ENCODE measurements at places on chromosomes 2 and 18. TPM values are rescaled to one million over a fixed set of nuclear protein-coding genes. Genes with fewer than 3 reads are reported as not detected.

The IL37 gene
- total RNA-seq = not detected

The REG3A gene
- total RNA-seq = not detected

The LPIN2 gene
- 61.5 TPM for total RNA-seq

The MAIP1 gene
- total RNA-seq = 36.5 TPM

The SERPINB13 gene
- not detected for total RNA-seq

DNA sequence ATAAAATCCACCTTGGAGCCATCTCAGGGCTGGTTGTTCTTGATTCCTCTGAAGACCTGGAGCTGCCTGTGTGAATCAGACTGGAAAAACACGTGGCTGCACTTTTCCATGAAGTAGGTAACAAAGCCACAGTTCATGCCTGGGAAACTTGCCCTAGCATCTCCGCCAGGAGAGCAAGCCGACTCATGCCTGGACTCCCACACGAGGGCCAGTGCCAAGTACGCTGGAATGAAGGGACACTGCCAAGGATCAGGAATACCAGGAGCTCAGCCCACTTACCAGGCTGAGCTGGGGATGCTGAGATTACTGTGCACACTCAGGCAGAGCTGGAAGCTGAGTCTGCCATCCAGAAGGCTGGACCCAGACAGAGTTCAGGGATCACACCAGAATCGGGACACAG is 10.9 kb upstream of the FHL2 start:
- peaks cover 8% of the 10 kb centered on the region for H3K4me1 ChIP-seq
- H3K36me3 ChIP-seq = no peaks in the 10 kb centered on the region
- no peak overlapping the region for H3K4me3 ChIP-seq
- DNase-seq = no peak

- no peak overlapping the region for H3K4me3 ChIP-seq
- no peak overlapping the region for H3K27ac ChIP-seq
- no peaks in the 10 kb centered on the region for H3K4me1 ChIP-seq
- no peak for DNase-seq
Measured at GRCh38 chr18:58975781-58976180, 111.1 kb downstream of the ZNF532 start.

DNA sequence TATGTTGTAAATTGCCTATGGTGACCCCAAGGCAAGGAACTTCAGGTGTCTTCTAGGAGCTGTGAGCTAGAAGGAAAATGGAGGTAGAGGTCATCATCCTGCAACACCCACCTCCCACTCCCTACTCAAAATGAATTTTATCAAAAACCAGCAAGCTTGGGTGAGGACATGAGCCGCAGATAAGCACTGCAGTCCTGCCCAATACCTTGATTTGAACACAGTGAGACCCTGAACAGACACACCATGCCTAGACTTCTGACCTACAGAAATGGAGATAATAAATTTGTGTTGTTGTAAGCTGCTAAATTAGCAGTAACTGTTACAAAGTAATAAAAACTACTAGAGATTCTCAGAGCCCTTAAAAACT is 13.4 kb downstream of the MEX3C start:
- no peaks in the 10 kb centered on the region for H3K27me3 ChIP-seq
- H3K27ac ChIP-seq = peak overlapping the region; percentile 18
- no peak for DNase-seq
- H3K4me3 ChIP-seq = no peak overlapping the region
- peaks cover 51% of the 10 kb centered on the region for H3K36me3 ChIP-seq
- H3K4me1 ChIP-seq = peaks cover 74% of the 10 kb centered on the region

DNA sequence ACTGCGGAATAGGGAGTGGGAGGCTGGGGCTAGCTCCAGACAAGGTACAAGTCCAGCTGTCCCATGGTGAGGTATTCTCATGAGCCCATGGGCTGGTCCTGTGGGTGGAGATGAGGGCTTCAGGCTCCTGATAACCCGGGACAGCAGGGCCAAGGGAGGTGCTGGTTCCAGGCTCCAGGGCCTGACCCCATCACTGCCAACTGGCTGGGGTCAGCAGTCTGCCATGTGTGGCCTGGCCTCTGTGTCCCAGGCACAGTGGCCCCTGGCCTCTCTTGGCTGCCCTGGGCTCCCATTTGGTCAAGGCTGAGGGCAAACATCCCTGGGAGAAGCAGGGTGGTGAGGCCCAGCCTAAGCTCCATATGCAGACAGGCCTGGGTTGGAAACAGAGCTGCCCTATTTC is 966 bp upstream of the OXER1 start:
- H3K27ac ChIP-seq = no peak overlapping the region
- no peaks in the 10 kb centered on the region for H3K36me3 ChIP-seq
- H3K4me1 ChIP-seq = no peaks in the 10 kb centered on the region
- H3K27me3 ChIP-seq = no peaks in the 10 kb centered on the region

DNA sequence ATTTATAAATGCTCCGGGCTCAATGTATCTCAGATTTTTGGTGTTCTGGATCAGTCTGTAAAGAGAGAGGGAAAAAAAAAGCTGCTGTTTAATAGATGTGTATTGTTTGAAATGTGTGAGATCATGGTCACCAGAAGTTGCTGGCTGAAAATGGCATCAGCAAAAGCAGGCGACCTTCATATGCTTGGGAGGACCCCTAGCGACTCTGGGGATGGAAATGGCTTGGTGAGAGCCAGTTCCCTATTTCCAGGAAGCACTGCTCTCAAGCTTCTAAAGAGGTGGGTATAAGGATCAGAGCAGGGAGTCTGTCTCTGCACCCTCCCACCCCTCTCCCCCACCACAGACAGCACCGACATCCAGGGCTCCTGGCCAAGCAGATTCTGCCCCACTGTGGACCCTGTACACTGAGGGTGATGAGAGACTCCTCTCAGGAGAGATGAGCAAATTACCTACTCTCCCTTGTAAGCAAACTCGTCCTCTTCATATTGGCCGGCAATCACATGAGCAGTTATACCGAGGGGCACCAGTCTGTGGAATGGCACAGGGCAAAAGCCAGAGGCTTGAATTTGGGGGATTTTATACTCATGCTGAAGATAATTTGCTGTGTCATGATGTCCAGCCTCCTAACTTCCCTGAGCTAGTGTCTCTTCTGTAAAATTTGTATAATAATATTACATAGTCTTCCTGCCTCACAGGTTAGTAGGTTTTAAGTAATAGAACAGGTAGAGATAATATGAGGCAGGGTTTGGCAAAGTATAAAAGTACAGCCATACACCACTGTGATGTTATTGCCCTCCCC is 29.6 kb downstream of the LHCGR start:
- H3K4me3 ChIP-seq = no peak overlapping the region
- no peaks in the 10 kb centered on the region for H3K4me1 ChIP-seq
- DNase-seq = no peak
- no peaks in the 10 kb centered on the region for H3K36me3 ChIP-seq
- H3K27me3 ChIP-seq = peaks cover 5% of the 10 kb centered on the region

GRCh38 chr2:144115739-144116291 is 404.1 kb downstream of the ZEB2 start:
- no peak overlapping the region for H3K27ac ChIP-seq
- no peaks in the 10 kb centered on the region for H3K27me3 ChIP-seq
- peaks cover 17% of the 10 kb centered on the region for H3K36me3 ChIP-seq
- no peak overlapping the region for H3K4me3 ChIP-seq

GRCh38 chr2:212193056-212193455 is 345.5 kb downstream of the ERBB4 start:
- no peak overlapping the region for H3K27ac ChIP-seq
- no peaks in the 10 kb centered on the region for H3K36me3 ChIP-seq
- no peak overlapping the region for H3K4me3 ChIP-seq
- no peaks in the 10 kb centered on the region for H3K27me3 ChIP-seq
- no peak for DNase-seq
- H3K4me1 ChIP-seq = no peaks in the 10 kb centered on the region

DNA sequence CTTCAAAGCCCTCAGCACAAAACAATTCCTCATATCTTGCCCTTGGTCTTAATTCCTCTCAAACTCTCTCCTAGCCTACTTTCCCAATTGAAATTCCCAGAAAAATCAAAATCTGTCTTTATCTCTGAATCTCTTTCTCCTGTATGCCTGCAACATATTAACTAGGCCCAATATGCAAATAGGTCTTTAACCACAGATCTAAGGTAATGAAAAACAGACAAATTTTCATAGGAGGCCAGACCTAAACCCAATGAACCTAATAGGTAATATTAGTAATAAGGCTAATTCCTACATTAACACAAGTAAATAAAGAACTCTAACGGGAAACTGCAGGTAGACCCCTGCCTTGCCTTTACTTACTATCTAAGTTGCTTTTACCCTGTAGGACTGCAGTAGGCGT is 41.4 kb downstream of the WDR33 start:
- peaks cover 4% of the 10 kb centered on the region for H3K36me3 ChIP-seq
- no peaks in the 10 kb centered on the region for H3K27me3 ChIP-seq
- no peak overlapping the region for H3K4me3 ChIP-seq

DNA sequence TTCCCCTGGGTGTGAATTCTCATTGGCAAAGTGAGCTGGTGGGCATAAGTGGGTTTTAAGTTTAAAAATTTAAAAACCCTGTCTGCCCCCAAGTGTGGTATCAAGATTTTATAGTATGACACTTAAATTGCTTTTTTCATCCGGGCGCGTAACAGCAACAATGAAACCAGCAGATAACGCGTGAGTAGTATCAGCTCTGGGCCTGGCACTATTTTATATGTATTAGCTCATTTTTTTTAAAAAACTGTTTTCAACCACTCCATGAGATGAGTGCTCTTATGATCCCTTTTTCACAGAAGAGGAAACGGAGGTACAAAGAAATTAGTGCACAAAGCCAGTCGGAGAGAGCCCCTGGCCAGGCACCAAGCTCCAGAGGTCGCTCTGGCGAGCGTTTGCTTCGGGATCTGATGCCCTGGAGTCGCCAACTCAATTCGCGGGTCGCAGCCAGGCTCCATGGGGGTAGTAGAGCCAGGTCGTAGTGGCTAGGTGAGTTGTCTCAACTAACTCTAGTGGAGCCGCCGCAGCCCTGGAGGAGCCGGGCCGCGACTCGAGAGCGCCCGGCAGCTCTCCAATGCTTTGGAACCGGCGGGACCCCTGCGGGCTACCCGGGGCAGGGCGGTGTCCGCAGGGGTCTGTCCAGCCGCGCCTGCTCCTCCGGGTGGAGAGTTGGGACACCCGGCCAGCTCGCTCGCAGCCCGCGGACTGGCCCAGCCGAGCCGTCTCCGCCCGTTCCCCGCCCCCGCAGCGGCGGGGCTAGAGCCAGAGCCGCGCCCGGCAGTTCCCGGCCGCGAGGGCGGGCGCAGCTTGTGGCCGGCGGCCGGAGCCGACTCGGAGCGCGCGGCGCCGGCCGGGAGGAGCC is at the start of gene IL1R1:
IL1R1 (plus strand) TSS at position 777 of the 859 bp plus-strand sequence. CDS start 14,979 bp downstream, outside the sequence.
- H3K27me3 ChIP-seq = peaks cover 40% of the 10 kb centered on the region
- H3K4me1 ChIP-seq = peaks cover 37% of the 10 kb centered on the region
- no peak within 1 kb of the TSS for H3K27ac ChIP-seq
- peak within 1 kb of the TSS; percentile 54 for H3K4me3 ChIP-seq
- DNase-seq = peak; percentile 34

- no peaks in the 10 kb centered on the region for H3K4me1 ChIP-seq
- no peaks in the 10 kb centered on the region for H3K36me3 ChIP-seq
- no peak overlapping the region for H3K4me3 ChIP-seq
- H3K27ac ChIP-seq = no peak overlapping the region
- H3K27me3 ChIP-seq = no peaks in the 10 kb centered on the region
Measured at GRCh38 chr2:19120941-19121750, 237.3 kb downstream of the OSR1 start.

DNA sequence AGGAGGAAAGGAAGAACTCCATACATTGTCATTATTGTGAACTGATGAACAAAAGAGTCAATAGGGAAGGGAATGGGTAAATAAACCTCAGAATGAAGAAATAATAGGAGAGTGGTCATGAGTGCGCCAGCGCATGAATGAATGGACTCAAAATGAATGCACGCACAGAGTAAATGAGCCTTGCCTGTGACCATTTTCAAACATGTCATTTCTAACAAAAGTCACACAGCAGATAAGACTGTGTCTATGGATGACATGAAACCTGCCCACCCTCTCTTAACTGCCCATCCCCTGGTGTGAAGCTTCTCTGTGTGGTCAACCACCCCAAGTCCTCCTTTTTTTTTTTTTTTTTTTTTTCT is 121.1 kb upstream of the TEX51 start:
- DNase-seq = no peak
- no peak overlapping the region for H3K27ac ChIP-seq
- H3K4me3 ChIP-seq = peak overlapping the region; percentile 91
- H3K4me1 ChIP-seq = peaks cover 9% of the 10 kb centered on the region

DNA sequence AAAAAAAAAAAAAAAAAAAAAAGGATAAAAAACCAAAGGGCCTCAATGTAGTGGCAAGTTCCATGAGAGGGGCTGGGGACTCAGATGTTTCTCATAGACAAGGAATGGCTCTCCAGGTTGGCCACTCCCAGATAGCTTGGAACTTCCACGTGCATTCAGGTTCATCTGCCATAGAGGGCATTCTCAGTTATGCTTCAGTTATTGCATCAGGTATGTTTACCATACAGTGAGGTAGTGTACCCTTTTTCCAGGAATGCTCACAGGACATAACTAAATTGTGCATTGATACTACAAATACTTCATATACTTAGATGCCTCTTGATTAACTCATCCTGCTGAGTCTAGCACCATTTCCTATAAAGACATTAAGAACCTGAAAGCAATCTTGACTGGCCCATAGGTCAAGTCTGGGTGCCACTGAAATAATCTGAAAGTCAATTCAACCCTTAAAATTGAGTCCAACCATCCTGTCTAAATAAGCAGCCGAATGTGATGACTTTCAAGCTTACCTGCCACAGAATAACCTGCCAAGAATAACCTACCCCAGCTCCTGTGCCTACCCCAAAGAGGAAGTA is 14.6 kb upstream of the KLHL23 start:
- H3K27ac ChIP-seq = no peak overlapping the region
- H3K36me3 ChIP-seq = no peaks in the 10 kb centered on the region
- peaks cover 3% of the 10 kb centered on the region for H3K4me1 ChIP-seq
- no peaks in the 10 kb centered on the region for H3K27me3 ChIP-seq
- no peak overlapping the region for H3K4me3 ChIP-seq

DNA sequence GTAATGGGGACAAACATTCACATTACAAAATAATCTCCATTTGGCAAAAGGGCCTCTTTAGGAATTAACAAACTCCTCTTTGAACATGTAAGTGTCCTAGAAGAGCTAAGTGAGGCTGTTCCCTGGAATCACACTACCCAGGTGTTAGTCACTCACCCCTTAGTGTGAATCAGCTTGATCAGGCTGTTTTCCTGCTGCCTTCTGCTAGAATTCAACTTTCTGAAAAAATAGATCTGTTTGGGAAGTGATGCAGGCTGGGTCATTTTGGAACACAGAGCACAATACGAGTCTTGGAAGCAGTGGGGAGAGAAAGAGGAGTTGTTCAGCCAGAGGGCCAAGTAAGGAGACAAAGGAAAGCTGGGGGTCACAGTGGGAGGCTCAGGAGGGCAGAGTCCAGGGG is 40.0 kb downstream of the TTC32 start:
- no peaks in the 10 kb centered on the region for H3K36me3 ChIP-seq
- no peak for DNase-seq
- no peaks in the 10 kb centered on the region for H3K27me3 ChIP-seq
- H3K4me3 ChIP-seq = no peak overlapping the region

DNA sequence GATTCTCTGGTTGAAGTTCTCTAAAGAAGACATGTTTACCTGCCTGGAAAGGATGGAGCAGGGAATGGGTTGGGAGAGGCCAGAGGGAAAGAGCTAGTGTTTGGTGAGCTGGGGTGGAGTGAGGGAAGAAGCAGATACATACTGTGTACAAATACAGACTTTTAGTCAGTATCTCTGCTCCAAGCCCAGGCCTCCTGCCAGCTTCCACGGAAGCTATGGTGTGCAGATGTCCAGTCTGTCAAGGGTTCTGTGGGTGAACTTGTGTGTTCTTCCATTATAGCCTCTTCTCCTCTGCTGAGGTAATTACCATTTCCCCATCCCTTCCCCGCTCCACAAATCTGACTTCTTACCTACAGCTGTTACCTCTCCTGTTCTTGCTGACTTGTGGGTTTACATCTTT is 208.6 kb downstream of the HRH4 start:
- no peak overlapping the region for H3K27ac ChIP-seq
- H3K36me3 ChIP-seq = no peaks in the 10 kb centered on the region
- no peaks in the 10 kb centered on the region for H3K4me1 ChIP-seq
- no peak overlapping the region for H3K4me3 ChIP-seq

GRCh38 chr2:178109813-178110212 is 2.4 kb upstream of the RBM45 start:
- no peak overlapping the region for H3K27ac ChIP-seq
- peaks cover 6% of the 10 kb centered on the region for H3K36me3 ChIP-seq
- no peaks in the 10 kb centered on the region for H3K27me3 ChIP-seq
